ENCODE measurements at places on chromosomes 1 and 21. TPM values are rescaled to one million over a fixed set of nuclear protein-coding genes. Genes with fewer than 3 reads are reported as not detected.

GRCh38 chr1:152182944-152183361 is 23.9 kb upstream of the RPTN start:
- DNase-seq = no peak

DNA sequence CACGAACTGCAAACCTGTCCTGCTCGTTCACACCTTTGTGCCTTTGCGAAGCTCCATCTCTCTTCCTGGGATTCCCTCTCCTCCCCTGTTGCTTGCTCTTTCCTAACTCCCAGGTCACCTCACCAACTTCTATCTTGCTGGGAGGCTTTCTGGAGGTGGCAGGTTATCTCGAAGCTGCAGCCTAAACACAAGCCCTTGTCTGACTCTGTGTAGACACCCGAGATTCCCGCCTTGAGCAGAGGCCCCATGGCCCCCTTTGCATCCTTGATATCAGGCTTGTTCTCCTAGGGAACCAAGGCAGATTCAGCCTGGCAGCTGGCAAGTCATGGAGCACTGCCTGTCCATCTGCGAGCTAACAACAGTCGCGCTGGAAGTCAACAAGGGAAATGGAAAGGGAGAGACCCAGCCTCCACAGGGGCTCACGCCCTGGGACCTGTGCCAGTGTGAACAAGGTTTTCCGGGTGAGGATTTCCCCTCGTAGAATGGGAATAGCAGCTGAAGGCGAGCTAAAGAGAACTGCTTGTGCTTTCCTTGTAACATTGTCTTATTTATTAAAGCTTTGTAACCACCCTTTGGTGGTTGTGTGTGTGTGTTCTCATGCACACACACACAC is 109.5 kb upstream of the JUN start:
- no peak for DNase-seq

Gene PIGR
- not detected for total RNA-seq

- DNase-seq = no peak
These were observed 83.9 kb downstream of the TRABD2B start for GRCh38 chr1:47913225-47913823.

GRCh38 chr1:186518822-186519381 is 58.0 kb upstream of the PDC start:
- DNase-seq = no peak

Gene RNU1-1
- under 0.01 TPM for total RNA-seq

GRCh38 chr1:234670967-234671626 is 61.1 kb upstream of the IRF2BP2 start:
- DNase-seq = no peak

Gene INAVA
- 44.5 TPM for total RNA-seq

DNA sequence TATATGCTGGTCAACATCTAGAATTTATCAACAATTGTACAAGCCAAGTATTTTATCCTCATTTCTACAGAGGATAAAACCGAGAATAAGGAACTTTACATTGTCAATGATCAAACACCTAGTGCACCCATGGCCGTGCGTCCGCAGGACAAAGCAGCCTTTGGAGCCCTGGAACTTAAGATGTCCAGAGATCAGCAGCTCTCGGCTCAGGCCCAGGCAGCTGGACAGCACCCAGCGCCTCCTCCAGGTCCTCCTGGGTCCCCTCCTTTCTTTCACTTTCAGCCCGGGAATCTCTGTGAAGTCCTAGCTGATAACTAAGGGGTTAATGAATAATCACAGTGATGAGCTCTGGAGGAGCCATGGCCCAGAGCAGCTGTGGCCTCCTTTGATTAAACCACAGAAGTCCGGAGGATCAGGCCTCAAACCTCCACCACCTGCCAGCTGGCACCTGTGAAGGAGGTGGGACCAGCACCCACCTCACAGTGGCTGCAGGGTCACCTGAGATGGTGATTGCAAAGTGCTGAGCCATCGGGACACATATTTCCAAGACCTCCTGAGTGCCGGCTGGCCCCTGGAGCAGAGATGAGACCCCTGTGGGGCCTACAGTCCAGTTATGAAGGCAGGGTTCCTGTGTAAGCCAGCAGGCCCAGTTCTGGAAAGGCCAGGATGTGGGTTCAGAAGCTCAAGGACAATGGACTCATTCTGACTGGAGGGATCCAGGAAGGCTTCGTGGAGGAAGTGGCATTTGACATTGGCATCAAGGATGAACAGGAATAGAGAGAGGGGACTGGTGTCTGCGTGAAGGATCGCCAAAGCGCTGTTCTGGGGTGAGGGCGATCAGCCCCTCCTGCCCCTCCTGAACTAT is 11.6 kb upstream of the SAMD11 start:
- DNase-seq = peak; percentile 37

- no peak for DNase-seq
These were observed 129.4 kb downstream of the CD247 start for GRCh38 chr1:167388976-167389375.

GRCh38 chr1:48678710-48679505 is 97.8 kb downstream of the BEND5 start:
- no peak for DNase-seq

Gene GOLPH3L
- total RNA-seq = 33.5 TPM

GRCh38 chr1:61579802-61580201 is 145.1 kb downstream of the TM2D1 start:
- DNase-seq = no peak

DNA sequence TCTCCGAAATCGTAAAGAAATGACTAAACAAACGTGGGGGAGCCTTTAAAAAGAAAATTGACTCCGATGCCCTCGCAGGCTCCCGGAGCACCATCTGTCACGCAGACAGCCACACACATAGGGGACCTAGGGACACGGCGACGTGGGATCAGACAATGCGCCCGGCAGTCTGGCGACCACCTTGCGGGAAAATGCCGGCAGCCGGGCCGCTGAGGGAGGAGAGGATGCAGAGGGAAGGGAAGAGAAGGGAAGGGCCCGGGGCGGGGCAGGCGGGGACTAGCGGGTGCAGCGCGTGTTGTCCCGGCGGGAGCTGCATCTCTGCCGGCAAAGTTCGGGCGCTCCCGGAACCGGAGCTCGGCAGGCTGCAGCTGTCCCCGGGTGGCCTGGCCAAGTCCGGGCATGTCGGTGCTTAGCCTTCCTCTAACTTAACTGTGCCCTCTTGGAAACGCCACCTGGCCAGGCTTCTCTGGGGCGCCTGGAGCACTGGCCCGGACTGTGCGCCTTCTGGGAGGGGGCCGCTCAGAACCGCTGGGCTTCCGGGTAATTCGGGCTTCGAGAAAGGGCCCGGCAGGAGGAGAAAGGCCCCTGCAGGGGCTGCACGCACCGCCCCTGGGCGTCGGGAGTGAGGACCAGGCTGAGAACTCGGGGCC is 1.8 kb downstream of the NHLH2 start:
- peak; percentile 89 for DNase-seq

DNA sequence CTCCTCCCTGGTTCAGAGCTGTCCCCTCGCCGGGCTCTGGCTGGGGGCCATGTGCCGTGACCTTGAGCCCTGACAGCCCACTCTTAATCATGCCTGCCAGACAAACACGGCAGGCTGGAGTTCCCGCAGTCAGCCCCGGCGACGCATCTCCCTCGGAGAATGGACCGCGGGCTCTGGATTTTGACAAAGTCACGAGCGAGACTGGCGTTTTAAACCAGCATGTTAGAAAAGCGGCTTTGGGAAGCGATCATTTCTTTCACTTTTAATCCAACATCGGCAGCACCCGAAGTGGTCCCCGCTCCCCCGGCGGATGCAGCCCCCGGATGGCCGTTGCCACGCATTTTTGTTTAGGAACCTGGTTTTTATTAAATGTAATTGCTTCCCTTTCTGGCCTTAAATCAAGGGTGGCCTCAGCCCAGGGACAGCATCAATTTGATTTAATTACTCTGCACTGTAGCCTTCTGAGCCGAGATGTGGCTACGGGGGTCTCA is 70.9 kb downstream of the PRDM16 start:
- DNase-seq = no peak

DNA sequence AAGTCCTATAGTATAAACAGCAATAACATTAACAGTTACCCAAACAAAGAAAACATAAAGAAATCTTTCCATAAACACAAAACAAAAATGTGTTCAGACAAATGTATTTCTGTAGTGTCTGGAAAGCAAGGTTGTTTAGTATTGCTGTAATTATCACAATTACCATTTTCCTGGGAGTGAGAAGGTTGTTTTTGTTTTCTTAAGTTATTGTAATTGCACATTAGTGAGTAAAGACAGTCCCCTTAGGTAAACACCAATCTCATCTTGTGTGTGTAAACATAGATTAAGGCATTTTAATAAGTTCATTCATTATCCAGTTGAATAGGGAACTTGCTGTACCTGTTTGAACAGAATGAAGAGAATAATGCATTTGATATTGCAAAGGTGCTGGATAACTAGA is 356.9 kb upstream of the ADGRL4 start:
- DNase-seq = no peak

- DNase-seq = peak; percentile 82
These were observed 1.0 kb upstream of the FOXO6 start for GRCh38 chr1:41360074-41360785.

- DNase-seq = peak; percentile 61
These were observed 6.4 kb downstream of the TMPRSS3 start for GRCh38 chr21:42389449-42389835.

- no peak for DNase-seq
These were observed 25.0 kb upstream of the DDX59 start for GRCh38 chr1:200694738-200695137.

GRCh38 chr1:108154314-108154713 is 45.8 kb downstream of the SLC25A24 start:
- DNase-seq = no peak

Measured in H7 (cell line).